ENCODE measurements at places on chromosomes 1 and 21.
A peak's percentile ranks its signal among the peaks of the same experiment; 100 is the strongest.

- DNase-seq, result no peak
Observed at GRCh38 chr1:235703506-235703905, 53.9 kb upstream of the GNG4 start.

- DNase-seq, result no peak
Observed at GRCh38 chr1:109907190-109907774, 3.4 kb upstream of the CSF1 start.

GRCh38 chr1:23452011-23452411 is 27.5 kb upstream of the TCEA3 start:
- DNase-seq, result peak; percentile 52

DNA sequence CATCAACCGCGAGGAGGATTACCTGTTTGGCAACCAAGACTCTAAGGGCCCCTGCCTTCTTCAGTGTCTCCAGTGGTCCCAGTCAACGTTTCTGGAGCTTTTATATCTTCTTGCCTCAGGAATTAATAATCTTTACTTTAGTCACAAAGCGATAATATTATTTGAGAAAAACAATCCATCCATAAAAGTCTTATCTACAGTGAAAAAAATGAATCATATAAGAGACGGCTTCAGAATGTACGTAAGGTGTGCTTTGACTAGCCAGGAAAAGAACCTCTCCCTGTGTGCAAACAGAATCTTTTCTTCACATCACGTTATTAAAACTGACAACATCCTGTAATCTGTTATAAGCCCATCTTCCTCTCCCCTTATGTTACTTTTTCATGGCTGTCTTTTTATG is at the start of gene REG4:
Gene REG4, minus strand, starts transcription at position 74 of the 400 bp plus-strand sequence. CDS start 2,691 bp downstream, outside the sequence.
- no peak for DNase-seq

- no peak for DNase-seq
Observed at GRCh38 chr1:195195423-195196057, 1412.7 kb downstream of the KCNT2 start.

DNA sequence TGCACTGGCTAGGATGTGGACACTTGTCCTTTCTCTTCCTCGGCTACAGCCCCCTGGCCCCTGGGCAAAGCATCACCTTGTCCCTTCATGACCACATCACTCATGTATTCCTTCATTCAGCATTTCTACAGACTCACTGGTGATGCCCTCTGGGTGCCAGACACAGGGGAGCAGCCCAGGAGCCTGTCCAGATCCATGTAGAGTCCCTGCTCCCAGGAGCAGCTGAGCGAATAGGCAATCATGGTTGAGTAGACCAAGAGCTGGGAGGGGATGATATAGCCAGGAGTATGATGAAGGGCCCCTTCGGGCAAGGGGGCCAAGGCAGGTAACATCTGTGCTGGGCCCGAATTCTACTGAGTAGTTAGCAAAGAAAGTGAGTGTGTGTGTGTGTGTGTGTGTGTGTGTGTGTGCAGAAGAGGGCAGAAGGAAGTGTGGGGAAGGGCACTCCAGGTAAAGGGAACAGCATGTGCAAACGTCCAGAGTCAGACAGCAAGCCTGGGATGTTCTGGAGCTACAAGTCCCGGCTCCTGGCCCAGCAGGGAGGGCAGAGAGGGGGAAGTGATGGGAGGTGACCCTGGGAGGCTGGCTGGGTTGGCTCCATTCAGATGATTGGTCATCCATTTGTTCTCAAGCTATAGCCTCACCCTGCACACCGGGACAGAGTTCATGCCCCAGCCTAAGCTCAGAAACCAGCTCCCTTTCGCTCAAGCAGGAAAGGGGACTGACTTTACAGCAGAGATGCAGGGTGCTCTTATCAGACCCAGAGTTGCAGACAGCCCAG is 21.0 kb upstream of the PIK3CD start:
- no peak for DNase-seq

- no peak for DNase-seq
Observed at GRCh38 chr1:156475568-156476500, 24.7 kb downstream of the MEF2D start.

- no peak for DNase-seq
Observed at GRCh38 chr1:2080140-2080539, 29.9 kb downstream of the PRKCZ start.

DNA sequence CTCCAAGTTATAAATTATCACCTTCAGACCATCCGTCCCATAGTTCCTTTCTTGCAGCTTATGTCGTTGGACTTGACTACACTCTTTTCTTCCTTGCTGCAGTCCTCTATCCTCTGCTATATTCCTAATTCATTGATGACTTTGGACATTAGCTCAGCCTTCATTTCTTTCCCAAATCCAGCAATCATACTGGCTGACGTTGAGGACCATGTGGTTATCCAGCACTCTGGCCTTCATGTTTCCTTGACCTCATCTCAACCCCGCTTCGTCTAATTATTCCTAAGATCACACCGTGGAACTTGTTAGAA is 27.4 kb downstream of the RAD54L start:
- DNase-seq, result no peak

- no peak for DNase-seq
Observed at GRCh38 chr1:160117709-160118183, 2.2 kb downstream of the ATP1A2 start.

All from trophoblast cell (in vitro differentiated cells and primary cell).